Bronchial epithelial cell (primary cell): ENCODE measurements at places on chromosomes 7 and 10.

DNA sequence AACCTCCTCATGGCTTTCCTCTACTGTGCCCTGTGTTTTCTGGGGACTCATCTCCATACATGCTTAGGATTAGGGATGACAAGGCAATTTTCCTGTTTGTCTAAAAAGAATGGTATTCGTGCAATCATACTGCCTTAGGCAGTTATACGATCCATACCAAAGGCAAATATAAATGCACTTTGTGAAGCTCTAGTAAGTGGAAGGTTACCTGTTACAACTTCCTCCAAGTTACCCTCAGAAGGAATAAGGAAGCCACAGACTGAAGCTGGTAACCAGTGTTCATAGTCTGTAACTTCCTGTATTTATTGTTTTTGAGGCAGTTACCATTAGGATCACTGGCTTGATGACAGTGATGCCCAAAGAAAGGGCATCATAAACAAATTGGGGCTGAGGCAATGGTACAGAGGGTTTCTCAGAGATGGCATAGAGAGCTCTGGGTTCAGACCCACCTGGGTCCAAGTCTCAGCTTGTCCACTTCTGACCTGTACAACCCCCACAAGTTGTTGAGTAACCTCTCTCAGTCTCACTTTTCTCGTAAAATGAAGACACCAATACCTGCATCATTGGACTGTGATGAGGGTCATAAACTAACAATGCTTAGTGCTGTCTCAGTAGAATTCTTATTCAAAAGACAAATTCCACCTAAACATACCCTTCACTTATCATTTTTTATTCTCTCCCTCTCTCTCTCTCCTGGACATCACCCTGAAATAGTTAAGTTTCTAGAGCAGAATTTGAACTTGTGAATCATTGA, 138.2 kb downstream of the ELMO1 start:
- DNase-seq, result peak; percentile 3

DNA sequence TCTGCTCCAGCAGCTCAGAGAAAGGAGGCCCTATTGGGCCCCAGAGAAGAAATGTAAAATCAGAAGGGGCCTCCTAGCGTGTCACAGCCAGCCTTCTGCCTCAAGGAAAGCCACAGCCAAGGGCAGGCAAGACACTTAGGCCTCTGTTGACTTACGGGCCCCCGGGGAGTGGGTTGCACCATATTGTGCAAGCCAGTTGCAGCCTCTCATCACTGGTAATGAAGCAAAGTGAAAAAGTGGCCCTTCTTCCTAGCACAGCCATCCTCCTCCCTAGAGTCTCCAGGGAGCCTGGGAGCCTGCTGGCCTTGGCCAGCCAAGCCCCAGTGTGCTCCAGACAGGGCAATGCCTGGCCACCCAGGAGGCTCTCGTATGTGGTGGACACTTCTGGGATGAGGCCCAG, 56.2 kb upstream of the GDF10 start:
- no peak for DNase-seq

DNA sequence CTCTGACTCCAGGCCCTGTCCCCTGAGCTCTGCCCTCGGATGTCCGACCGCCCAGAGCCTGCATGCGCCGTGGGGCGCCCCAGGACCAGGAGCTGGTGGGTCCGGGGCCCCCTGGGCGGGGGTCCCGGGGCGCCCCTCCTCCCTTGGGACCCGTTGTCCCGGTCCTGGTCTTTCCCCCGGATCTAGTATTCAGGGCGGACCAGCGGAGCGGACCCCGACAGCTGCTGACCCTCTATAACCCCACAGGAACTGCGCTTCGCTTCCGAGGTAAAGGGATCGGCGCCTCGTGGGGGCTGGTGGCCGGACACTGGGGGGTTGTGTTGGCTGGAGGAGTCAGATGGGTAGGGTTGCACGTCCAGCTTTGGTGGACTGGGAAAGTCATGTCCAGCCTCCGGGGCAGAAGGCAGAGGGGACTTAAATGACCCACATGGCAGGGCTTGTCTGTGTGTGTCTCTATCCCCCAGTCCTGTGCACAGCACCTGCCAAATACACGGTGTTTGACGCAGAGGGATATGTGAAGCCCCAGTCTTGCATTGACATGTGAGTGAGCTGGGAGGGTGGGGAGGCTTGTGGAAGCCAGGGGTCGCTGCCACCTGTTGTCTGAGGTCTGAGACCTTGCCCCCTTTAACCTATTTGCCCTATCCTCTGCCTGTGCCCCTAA, 520 bp downstream of the MOSPD3 start:
- no peak for DNase-seq

- DNase-seq, result peak; percentile 59
These were observed 76.6 kb upstream of the HGF start for GRCh38 chr7:81846398-81846797.

DNA sequence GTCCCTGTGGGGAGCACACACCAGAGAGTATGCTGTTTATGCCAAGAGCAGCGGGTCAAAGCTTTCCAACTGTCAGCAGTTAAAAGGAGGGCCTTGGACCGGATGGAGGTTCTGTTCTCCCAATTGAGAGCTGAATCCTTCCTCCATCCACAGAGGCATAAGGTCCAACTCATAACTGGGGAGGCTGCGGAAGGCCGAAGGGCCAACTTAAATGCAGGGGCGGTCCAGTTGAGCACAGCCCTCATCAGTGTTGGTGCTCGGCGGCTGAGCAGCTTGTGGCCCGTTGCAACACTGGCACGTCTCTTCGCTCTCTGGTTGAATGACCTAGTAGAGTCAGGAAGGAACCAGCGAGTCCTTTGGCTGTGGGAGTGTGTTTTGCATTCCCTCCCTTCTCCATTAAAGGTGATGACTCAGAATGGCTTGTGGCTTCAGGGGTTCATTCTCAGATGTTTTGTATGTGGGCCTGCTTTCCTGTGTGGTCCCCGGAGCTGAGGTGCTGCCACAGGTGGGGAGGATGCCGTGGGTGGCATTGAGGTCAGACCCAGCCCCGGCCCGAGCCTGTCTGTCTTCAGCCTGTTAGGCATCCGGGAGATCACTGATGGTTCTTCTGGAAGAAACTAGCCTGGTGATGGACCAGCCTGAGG, 44.8 kb upstream of the DMBT1 start:
- DNase-seq, result peak; percentile 18

GRCh38 chr7:18200855-18201254, 173.2 kb upstream of the PRPS1L1 start:
- DNase-seq, result no peak

GRCh38 chr7:36171503-36171902, 18.4 kb downstream of the EEPD1 start:
- peak; percentile 33 for DNase-seq

GRCh38 chr7:159071260-159071659, 73.4 kb downstream of the VIPR2 start:
- DNase-seq, result no peak

GRCh38 chr10:1399431-1400100, 337.8 kb downstream of the ADARB2 start:
- DNase-seq, result no peak

DNA sequence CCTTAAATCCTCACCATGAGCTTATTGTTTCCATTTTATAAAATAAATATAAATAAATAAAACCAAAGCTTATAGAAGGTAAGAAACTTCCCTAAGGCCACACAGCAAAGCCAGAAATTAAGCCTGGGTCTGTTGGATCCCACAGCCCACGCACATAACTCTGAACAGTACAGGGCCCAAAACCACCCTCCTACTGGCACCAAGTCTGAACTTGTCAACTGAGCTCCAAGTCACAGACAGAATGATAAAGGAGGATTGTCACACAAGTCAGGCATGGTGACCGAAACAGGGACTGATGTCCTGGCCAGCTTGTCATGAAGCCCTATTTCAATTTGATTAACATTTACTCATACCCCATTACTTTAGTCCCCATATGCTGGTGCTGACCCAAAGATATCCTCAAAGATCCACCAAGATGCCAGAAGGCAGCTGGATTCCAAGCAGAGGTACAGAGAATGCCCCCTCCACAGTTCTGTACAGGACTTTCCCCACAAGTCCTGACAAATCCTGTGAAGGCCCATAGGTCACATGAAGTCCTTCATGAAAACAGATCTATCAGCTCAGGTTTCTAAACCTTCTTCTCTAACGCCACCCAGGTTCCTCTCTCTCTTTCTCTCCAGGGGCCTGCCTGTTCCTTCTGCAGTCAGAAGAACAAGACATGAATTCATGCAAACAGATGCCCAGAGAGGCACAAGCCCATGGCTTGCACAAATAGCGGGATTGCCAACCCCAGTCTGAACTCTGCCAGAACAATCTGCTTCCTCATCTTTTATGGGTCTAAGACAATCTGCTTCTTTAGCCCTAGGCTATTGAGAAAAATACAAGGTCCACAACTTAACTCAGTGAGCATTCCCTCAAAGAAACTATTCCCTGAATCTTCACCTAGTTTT, 60.9 kb downstream of the GLI3 start:
- peak; percentile 58 for DNase-seq

DNA sequence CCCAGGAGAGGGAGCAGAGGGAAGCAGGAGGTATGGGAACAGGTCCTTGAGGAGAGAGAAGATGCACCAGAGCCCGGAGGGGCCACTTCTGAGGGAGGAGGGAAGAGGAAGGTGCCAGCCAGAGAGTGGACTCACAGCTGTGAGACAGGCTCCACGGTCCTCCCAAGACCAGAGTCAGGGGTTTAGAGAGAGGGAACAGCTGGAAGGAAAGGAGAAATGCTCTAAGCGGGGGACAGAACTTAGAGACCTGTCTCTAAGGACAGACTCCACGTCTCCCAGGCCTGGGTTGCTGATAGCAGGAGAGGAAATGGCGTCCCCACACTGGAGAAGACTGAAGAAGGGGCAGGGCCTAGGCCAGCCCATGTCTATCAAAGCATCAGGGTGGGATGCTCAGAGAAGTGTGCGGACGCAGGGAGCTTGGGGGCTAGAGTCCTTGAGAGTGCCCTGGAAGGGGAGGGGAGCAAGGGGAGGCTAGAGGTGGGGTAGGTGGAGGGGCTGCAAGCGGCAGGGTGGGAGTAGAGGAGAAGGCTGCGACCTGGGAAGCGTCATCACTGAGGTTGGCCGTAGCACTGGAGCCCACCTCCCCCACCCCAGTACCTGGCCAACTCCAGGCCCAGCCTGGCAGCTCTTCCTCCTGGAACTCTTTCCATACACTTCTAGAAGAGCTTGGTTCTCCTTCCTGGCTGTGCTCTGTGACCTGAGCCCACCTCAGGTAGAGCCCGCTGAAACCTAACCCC, 25.6 kb upstream of the GRID1 start:
- no peak for DNase-seq

GRCh38 chr7:47179812-47180515, 401.9 kb downstream of the TNS3 start:
- peak; percentile 36 for DNase-seq

- DNase-seq, result peak; percentile 91
These were observed 15.2 kb upstream of the COMTD1 start for GRCh38 chr10:75250934-75251333.

- DNase-seq, result peak; percentile 99
These were observed 1.5 kb downstream of the GSDME start for GRCh38 chr7:24755541-24756407.

DNA sequence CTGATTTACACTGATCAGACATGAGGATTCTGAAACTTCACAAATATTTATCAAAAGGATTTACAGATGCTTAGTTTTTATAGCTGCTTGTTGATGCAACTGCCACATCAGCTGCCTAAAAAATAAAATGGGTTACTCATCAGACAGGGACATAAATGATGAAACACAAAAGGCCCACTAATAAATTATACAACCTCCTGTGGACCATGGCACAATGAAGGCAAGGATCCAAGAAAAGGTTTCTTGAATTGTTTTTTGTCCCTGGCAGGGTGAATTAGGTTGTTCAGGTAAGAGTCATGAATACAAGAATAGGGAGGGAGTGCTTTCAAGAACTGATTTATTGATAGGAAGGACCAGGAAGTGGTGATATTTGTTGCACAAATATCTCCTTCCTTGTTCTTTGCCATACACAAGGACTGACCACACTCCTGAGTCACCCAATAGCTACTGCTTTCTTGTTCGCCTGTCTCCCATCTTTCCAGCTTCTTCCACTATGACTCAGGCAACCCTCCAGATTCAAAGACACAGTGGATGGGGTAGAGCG, 234.5 kb downstream of the AHR start:
- DNase-seq, result peak; percentile 92

DNA sequence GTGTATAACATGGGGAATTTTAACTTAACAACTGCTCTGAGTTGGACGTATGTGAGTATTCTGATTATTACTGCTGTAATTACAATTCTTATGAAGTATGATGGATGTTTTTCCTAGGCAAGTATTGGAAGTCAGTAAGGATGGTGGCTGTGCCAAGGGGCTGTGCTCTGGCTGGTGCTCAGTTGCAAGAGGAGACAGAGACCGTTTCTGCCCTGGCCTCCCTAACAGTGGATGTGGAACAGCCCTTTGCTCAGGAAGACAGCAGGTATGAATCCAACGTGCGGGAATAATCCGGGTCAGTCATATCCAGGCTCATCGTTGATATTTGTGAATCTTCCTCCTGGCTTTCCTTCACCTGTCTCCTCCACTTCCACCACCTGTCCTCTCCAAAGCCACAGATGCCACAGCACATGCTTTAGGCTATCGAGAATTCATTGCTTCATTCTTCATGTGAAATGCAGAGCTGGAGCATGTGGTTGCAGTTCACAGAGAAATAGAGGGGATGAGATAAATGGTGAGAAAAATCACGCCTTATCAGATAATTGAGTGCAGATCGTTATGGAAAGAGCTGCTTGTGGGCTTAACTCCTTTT, 141.7 kb downstream of the TWIST1 start:
- DNase-seq, result no peak

GRCh38 chr10:593901-594457, 95.5 kb downstream of the DIP2C start:
- DNase-seq, result no peak

DNA sequence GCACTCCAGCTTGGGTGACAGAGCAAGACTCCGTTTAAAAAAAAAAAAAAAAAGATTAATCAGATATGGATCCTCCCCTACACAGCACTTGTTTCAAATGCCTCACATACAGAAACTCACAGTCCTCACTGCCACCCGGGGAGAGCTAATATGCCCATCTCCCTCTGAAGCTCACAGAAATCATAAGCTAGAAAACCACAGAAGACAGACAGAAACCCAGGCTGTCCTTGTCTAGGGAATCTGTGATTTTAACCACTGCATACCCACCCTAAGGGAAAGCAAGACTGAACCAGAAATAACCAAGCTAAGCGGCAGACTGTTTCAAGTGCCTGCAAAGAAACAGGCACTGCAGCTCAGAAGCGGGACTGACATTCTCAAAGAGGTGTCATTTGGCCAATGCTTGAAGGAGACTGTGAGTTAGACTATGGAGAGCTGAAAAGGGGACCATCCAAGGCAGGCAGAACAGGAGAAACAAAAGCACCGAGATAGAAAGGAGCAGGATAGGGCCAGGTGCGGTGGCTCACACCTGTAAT, 37.6 kb downstream of the SLC37A3 start:
- DNase-seq, result no peak

- no peak for DNase-seq
These were observed 32.3 kb upstream of the FIS1 start for GRCh38 chr7:101277155-101277554.

- no peak for DNase-seq
These were observed 16.8 kb downstream of the CFAP46 start for GRCh38 chr10:132925614-132926013.

- no peak for DNase-seq
These were observed 64.4 kb downstream of the STK17A start for GRCh38 chr7:43647339-43647672.

GRCh38 chr7:109844362-109844761, 1246.6 kb upstream of the LRRN3 start:
- peak; percentile 43 for DNase-seq

GRCh38 chr7:145978769-145979168, 137.8 kb upstream of the CNTNAP2 start:
- no peak for DNase-seq

GRCh38 chr7:120949393-120949911, 1.1 kb upstream of the ING3 start:
- DNase-seq, result peak; percentile 8
